Tibial artery (tissue), 4 donors: ENCODE measurements at places on chromosomes 6 and 20.

DNA sequence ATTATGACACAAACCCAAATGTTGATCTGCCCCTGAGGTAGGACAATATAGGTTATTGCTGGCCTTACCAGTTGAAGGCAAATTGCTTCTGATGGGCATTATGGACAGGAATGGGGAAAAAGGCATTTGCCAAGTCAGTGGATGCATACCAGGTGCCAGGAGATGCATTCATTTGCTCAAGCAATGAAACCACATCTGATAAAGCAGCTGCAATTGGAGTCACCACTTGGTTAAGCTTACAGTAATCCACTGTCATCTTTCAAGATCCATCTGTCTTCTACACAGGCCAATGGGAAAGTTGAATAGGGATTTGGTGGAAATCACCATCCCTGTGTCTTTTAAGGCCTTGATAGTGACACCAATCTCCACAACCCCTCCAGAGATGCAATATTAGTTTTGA, 648.6 kb downstream of the COL12A1 start:
- no peak for DNase-seq

- no peak for DNase-seq
Observed at GRCh38 chr6:162154001-162154400, 573.6 kb downstream of the PRKN start.

GRCh38 chr6:43809417-43810305, 39.6 kb downstream of the VEGFA start:
- no peak for DNase-seq

DNA sequence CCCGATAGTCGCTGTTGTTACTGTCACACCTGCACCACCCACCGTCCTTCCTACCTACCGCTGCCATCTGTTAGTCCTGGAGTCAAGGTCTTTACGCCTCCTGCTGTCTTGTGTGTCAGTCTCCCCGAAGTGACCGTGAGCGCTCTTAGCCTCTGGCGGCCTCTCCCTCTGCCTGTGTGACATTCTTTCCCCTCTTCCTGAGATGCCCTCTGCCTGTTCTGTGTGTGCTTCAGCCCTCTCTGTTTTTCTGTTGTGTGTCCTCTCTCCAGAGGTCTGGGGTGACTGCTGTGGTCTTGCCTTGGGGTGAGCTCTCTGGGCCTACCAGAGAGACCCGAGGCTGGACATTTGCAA, 54.9 kb downstream of the TCP11 start:
- no peak for DNase-seq

DNA sequence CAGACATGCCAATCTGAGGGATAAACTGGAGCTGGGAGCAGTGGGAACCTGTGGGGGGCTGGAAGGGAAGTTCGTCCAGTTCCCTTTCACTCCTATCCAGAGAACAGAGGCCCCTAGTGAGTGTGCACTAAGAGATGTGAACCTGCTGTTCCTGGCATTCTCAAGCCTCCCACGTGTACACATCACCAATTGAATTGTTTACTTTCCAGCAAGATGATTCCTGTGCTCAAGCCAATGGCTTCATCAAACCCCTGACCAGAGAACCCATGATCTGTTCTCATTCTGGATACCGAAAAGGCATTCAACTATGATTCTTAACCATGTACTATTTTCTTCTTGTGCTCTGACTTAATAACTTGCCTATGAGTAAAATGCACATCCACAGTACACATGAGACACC, 10.2 kb upstream of the SLC22A3 start:
- no peak for DNase-seq

- DNase-seq = no peak
Observed at GRCh38 chr6:319177-320131, 27.2 kb downstream of the DUSP22 start.

GRCh38 chr6:132084811-132085509, 133.8 kb upstream of the CCN2 start:
- DNase-seq = no peak

DNA sequence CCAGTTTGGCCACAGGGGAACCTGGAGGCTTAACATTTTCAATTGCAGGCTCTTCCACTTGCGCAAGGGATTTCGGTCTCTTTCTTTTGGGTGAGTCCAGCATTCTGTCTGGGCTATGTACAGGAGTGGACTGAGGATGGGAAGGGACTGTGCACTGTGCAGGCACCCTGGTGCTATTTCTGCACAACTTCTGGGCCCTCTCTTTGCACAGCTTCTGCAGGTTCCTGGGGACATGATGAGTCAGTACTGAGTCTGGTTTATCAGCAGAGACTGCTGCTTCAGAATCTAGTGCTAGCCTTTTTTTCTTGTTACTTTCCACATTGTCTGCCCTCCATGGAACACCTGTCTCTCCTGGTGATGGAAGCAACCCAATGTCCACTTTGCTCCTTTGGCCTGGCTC, 78.5 kb upstream of the ASF1A start:
- DNase-seq = no peak

DNA sequence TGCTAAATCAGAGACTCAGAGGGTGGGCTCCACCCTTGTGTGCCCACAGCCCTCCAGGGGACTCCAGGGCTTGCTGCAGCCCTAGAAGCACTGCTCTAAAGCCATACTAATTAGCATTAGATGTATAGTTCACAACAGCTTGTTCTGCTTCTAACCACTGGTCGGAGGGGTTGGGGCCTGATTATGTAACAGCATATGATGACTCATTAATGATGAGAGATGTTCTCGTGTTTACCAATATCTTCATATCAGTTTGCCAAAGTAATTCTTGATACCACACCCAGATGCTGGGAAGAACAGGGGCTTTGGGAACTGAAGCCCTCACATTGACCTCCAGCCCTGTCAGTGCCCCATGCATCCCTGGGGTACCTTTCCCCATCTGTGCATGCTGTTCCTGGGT, 104.1 kb upstream of the FOXA2 start:
- no peak for DNase-seq

- DNase-seq = no peak
Observed at GRCh38 chr6:151351146-151351700, 40.1 kb downstream of the ZBTB2 start.

- DNase-seq = no peak
Observed at GRCh38 chr20:34621383-34622367, 55.2 kb downstream of the PIGU start.

- no peak for DNase-seq
Observed at GRCh38 chr20:21388566-21388965, 8.8 kb downstream of the NKX2-4 start.

DNA sequence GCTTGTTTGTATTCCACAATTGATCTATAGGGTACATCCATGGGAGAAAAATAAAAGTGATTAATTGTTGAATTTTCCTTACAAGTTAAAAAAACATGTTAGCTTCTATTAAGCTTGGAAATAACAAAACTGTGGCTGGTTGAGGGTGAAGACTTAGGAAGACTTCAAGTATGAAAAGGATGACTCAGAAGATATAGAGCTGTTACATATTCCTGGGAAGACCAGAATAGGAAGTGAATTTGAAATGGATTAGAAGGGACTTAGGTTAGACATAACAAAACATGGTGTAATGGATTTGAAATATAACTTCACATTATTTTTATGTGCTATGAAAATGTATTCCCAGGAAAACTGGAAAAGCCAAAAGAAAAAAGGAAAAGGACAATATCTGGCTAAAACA, 732.2 kb downstream of the HDGFL1 start:
- no peak for DNase-seq

GRCh38 chr6:117506907-117507306, 24.4 kb downstream of the DCBLD1 start:
- DNase-seq = no peak

- DNase-seq = no peak
Observed at GRCh38 chr6:167781066-167781767, 45.5 kb upstream of the AFDN start.

DNA sequence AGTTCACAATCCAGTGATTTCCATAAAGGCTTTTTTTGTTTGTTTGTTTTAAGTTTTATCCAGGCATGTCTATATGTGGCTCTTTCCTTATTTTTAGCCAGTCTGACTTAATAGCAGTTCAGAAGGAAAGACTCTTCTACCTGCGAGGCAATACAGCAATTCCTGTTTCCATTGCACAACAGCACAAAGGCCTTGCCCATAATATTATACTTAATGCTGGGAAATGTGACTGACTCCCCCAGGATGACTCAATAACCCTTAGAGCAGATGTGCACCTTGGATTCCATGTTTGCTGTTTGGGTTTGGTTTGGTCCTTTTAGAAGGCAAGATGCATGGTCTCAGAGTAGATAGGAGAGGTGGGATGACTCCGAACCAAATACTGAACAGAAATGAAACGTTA, 184.1 kb downstream of the MTFR2 start:
- no peak for DNase-seq

DNA sequence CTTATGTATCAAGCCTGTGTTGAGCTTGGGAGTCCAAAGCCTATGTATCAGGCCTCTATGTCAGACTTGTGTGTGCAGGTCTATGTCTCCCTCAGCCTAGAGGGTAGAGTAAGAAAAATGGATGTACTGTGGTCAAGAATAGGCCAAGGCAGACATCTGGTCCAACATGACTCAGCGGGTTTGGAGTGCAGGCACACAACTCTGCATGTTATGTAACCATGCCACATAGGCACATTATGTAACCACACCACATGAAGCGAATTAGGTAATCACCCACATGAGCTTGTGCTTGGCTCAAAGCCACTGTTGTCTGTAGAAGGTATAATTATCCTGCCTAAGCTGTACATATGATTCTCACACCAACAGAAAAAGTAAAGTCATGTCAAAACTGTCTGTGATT, 1190.5 kb upstream of the EYS start:
- no peak for DNase-seq

DNA sequence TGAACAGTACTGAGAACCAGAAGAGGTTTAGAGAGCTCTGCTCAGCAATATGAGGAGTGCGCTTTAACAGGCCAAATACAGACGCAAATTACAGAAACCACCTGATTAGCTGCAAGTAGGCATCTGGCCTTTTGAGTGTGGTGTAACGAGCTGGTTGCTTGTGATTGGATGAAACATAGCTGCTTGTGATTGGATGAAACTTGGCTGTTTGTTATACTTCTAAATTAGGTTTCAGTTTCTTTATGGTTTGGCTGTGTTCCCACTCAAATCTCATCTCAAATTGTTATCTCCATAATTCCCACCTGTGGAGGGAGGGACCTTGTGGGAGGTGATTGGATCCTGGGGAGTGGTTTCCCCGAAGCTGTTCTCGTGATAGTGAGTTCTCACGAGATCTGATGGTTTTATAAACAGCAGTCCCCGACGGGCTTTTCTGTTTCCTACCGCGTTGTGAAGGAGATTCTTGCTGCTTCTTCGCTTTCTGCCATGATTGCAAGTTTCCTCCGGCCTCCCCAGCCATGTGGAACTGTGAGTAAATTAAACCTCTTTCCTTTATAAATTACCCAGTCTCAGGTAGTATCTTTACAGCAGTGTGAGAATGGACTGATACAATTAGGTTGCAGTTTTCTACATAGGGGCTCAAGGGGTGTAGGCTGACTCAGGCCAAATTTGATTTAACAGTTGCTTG, 655.9 kb upstream of the MAN1A1 start:
- DNase-seq = no peak

DNA sequence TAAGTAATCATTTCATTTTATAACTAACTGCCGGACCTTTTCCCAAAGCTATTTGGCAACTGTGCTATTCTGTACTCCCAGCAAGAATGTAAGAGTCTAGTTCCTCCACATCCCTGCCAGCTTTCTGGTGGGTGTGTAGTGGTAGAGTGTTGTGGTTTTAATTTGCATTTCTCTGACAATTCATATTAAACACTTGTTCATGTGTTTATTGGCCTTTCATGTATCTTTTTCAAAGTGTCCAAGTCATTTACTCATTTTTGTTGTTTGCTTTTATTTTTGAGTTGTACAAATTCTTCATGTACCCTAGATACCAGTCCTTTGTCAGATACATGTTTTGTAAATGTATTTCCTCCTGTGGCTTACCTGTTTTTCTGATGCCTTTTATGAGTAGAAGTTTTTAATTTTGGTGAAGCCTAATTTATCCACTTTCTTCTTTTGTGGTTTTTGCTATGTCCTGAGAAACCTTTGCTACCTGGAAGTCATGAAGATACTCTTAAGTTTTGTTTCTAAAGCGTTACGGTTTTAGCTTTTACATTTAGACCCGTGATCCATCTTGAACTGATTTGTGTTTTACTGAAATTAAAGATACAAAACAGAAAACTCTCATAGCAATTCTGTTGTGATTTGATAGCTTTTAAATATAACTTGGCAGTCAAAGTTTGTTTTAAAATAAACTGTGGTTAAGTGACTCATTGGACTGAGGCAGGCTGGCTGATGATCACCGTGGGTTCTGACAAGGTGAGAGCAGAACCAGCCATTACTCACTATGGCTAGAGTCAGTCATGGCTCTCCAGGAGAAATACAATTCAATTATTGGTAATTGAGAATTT, 8.0 kb downstream of the MYLIP start:
- DNase-seq = peak; percentile 63

GRCh38 chr6:100925749-100926148, 44.6 kb upstream of the ASCC3 start:
- DNase-seq = no peak
